Activated CD4-positive, alpha-beta T cell treated with anti-CD3 and anti-CD28 coated beads, Interleukin-2, amount 50 U/mL, for 1 hour (primary cell): ENCODE measurements at places on chromosomes 7 and 10.

DNA sequence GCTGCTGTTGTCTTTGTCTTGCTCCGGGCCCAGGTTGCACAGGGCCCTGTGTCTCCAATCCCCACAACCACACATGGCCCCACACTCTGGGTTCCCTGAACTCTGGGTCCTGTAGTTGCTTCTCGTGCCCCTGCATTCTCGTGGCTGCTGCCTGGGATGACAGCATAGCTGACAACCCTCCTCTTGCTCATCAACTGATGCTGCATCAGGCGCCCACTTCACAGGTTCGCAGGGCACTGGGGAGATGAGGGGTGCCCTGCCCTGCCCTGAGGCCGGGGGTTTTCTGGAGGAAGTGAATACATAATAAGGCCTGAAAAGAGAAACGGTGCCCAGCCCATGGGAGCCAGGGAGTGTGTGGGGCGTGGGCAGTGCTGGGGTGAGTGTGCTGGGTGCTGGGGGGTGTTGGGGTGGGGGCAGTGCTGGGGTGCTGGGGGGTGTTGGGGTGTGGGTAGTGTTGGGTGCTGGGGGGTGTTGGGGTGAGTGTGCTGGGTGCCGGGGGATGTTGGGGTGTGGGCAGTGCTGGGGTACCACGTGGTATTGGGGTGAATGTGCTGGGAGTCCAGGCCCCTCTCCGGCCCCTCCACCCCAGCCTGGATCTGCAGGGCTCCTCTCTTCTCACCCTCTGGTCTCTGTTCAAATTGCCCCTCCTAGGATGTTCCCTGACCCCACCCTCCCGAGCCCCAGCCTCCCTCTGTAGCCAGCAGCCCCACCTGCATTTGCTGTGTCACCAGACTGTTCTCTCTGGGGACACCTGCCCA lies 2.0 kb upstream of the MTG1 start:
- no peak for DNase-seq

- DNase-seq: no peak
These were observed 8.7 kb downstream of the DBF4 start for GRCh38 chr7:87885018-87885417.

- no peak for DNase-seq
These were observed 11.8 kb downstream of the NCOA4 start for GRCh38 chr10:46018453-46019176.

DNA sequence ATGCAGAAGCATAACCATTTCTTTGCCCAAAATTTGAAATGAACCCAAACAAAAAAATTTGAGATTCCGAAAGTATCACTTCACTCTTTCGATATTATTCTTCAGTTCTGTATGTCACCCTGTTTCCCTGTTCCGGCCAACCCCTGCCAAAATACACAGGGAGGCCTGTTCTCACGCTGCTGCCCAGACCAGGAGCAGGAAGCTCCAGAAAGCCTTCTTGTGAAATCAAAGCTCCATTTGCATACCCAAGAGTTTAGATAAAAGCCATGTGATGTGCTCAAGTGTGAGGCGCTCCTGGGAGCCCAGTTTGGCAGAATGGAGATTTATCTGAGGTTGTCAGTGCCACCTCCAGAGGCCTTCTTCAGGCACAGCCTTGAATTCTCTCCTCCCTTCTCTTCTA lies 236.2 kb downstream of the FGFR2 start:
- DNase-seq: no peak

DNA sequence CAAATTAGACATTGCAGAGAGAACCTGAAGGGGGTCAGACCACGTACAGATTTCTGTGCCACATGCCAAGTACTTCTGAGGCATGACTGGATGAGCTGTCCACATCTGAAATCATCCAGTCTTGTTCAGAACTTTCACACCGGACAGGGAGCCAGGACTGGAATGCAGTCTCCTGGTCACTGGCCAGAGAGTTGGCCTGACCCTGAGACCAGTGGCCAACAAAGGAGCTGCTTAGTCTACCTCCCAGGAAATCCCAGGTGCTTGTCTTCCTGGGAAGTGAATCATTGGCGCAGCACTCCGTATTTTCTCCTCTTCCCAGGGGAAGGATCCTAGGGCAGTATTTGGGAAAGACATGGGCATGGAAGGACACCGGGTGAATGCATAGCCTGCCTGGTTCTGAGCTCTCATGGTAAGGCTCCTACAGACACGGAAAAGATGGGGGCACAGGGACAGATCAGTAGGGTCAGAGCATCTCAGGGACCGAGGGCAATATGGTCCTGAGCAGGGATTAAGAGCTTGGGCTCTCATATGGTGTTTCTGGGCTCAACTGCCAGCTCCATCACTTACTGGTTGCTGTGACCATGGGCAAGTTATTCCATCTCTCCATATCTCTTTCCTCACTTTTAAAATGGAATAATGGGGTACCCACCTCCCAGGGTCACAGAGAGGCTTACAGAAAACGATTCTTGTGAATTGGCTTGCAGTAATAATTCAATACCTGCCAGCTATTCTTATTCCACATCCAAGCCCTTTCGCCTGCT lies 1.3 kb upstream of the SCD start:
- DNase-seq: no peak

- DNase-seq: no peak
These were observed 68.2 kb upstream of the RPA3 start for GRCh38 chr7:7786595-7786994.

DNA sequence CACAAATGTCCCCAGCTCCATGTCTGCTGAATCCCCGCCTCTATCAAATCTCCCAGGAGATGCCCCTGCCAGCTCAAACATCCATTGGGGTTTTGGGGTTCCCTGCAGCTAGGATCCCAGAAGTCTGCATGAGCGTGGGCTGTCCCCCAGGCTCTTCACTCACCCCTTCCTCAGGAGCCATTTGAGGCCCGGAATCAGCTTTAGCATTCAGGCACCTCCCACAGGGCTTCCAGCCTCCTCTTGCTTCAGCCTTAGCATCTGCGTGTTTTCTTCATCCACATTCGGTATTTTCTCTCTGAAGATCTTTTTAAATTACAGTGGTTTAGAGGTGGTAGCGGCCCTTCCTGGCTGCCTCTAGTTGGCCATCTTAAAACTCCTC lies 1054.4 kb downstream of the CNTNAP2 start:
- DNase-seq: no peak

GRCh38 chr10:1267148-1267547 lies 211.0 kb downstream of the WDR37 start:
- no peak for DNase-seq

GRCh38 chr10:55287346-55287745 lies 486.3 kb upstream of the PCDH15 start:
- no peak for DNase-seq

- no peak for DNase-seq
These were observed 105.5 kb downstream of the WNT2 start for GRCh38 chr7:117217106-117218035.

DNA sequence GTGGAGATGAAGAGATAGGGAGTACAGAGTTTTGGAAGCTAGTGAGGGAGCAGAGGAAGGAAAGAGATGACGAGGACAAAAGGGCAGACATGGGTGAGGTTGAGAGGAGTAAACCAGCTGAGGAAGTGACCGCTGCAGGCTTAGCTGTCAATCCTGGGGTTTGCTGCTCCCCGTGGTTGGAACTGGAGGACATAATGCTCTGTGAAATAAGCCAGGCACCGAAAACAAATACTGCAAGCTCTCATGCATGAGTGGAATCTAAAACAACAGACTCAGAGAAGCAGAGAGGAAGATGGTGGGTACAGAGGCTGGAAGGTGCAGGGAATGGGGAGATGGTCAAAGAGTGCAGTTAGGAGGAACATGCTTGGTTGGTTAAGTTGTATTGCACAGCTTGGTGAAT lies 482.2 kb upstream of the C7orf33 start:
- DNase-seq: no peak

DNA sequence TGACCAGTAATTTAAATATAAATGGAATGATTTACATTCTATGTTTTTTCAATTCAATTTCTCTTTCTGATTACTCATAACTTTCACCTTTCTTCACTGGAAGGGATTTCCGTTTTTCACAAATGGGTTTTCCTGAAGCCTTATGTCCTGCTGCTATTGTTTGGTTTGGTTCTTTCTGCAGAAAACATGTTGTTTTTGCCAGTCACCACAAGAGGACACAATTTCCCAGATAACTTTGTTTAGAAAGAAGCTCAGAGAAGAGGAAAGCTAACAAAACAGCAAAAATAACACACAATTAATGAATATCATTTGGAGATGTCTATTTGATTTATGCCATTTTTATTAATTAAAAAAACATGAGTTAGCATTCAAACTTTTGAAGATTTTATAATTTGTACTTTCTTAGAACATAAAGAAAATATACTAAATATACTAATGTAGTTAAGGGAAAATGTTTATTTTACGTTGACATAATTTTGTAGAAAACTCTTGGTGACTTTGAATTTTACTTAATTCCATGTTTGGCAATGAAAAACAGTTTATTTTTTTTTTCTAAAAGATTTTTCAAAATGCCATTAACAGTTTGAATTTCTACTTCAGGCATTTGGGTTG lies 4.6 kb upstream of the TWIST1 start:
- no peak for DNase-seq

DNA sequence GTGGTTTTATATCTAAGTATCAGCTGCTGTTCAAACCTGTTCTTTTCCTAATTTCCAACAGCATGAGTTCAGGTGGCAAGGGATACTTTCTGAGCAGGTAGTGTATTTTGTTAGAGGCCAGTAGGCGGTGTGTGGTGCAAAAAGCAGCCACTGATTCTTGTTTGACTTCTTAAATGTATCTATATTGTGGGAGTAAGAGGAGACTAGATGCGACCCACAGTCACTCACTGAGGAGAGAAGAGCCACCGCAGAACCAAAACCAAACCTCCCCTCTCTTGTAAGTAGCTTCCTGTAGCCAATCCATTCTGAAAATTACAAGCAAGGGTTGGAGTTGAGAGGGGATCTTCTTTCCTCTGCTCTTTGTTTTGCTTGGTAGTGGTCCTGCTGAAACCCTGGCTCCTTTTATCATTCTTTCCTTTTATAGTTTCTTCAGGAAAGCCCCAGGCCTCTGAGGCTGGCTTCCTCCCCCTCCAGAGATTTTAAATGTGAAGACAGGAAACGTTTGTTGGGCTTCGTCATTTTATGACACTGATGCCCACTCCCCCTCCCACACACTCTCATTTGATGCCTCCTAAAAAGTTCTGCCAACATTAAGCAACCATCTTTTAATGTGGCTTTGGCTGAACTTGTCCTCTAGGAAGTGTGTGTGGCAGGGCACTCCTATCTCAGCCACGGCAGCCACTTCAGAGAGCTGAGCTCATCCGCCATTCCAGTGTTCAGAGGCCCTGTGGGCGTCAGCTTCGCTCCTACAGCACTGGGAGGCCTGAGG lies 566.0 kb downstream of the SUGCT start:
- peak; percentile 2 for DNase-seq

GRCh38 chr10:111774486-111774885 lies 409.1 kb downstream of the GPAM start:
- no peak for DNase-seq

GRCh38 chr7:138286846-138287245 lies 173.2 kb upstream of the TRIM24 start:
- DNase-seq: no peak

DNA sequence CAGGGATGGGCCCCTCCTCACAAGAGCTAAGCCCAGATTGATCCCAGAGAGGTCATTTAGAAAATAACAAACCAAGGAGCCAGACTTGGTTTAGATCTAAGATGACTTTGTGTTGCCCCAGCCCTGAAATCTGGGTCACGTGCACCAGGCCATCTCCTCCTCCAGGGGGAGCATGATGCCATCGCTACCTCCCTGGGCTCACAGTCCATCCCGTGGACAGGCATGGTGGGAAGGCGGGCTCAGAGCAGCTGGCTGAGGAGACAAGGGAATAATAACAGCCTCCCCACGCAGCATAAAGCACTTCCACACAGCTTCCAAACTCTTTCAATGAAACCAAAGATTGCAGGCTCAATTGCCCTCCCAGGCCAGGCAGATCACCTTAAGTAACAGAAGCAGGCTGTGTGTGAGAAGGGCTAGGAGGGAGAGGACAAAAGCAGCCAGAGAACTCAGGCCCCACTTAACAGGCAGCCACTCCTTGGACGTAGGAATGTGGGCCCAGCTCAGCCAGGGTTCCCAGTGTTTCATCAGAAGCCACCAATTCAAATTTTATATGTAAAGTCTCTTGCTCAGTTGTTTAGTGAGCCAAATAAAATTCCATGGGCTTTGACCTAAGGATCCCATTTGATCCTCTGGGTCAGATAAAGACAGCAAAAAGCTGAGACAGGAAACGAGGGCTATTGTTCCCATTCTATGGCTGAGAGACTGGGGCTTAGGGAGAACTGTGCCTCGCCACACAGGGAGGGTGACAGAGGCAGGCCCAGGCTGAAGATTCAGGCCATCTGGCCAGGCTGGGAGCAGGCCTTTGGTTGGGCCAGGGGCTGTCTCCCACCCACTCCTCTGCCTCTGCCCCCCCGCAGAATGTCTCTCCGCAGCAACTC lies 100.2 kb downstream of the COL13A1 start:
- no peak for DNase-seq

DNA sequence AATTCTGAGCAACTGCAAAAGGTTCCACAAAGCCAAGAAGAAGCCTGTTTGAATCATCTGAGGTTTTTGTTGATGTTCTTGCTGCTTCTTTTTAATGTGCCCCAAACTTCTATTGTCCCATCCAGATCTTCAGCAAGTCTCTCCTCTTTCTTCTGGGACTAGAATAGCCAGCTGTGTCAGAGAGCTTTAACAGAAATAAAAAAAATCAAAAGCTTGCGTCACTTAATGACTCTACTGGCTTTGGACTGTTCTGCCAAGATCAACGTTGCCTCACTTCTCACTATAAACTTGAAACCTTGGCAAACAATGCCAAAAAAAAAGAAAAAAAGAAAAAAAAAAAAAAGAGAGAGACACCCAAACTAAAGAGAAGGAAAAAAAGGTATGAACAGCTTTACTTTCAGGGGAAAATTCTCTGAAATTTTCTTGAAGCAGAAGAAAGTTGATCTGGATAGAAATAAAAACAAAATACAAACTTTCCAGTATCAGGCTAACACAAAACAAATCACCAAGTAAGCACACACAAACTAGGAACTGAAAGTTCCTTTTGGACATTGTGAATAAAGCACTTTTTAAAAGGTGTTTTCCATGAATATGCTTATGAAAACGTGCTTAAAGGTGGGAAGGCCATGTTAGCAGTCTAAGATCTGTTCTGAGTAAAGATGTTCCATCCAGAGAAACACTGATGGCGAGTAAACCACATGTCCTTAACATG lies 14.8 kb downstream of the USP54 start:
- DNase-seq: no peak

GRCh38 chr7:155972651-155973390 lies 160.6 kb upstream of the SHH start:
- no peak for DNase-seq

- no peak for DNase-seq
These were observed 86.8 kb downstream of the C10orf90 start for GRCh38 chr10:126583552-126584200.
